ENCODE measurements at places on chromosomes 4 and X.

GRCh38 chr4:169060391-169061091, 50.5 kb upstream of the CBR4 start:
- H3K27ac ChIP-seq = peak overlapping the region; percentile 4
- H3K27me3 ChIP-seq = no peaks in the 10 kb centered on the region
- H3K4me1 ChIP-seq = peaks cover 7% of the 10 kb centered on the region
- no peaks in the 10 kb centered on the region for H3K36me3 ChIP-seq
- no peak overlapping the region for H3K4me3 ChIP-seq

GRCh38 chrX:123330229-123330942, 146.3 kb downstream of the GRIA3 start:
- H3K36me3 ChIP-seq = no peaks in the 10 kb centered on the region
- DNase-seq = no peak
- no peak overlapping the region for H3K4me3 ChIP-seq
- H3K4me1 ChIP-seq = no peaks in the 10 kb centered on the region

DNA sequence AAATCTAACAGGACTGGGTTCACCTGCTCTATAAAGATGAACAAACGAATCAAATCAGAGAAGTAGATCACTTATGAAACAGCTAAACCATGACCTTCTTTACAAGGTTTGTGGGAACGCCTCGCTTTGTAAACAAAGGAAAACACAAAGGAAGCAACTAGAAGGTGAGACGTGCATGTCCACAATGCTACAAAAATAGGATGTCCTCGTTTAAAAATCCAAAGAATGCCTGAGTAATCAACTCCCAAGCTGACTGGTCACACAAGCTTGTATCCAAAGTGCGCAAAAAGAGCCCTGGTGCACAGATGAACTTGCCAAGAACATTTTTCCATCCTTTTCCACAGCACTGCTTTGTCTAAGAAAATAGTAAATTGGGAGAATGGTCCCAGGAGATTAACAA, 6.3 kb upstream of the SH3KBP1 start:
- H3K27ac ChIP-seq = no peak overlapping the region
- no peaks in the 10 kb centered on the region for H3K4me1 ChIP-seq
- peaks cover 2% of the 10 kb centered on the region for H3K27me3 ChIP-seq

DNA sequence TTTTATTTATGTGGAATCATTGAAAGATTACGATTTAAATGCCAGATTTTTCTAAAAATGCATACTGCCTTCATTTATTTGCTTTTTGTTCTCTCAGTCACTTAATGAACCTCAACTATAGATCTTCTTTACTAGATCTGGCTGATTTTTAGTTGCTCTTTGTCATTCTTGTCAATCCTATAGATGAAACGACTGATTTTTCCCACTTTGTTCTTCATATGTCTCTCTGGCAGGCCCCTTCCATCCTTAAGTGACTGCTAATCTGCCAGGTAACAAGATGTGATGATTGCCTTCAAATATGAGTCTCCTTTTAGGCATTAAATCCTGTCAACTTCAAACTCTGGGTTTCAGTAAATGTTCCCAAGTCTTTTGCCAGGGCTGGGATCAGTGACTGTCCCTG, 61.0 kb downstream of the ALG13 start:
- peaks cover 4% of the 10 kb centered on the region for H3K27me3 ChIP-seq
- no peak overlapping the region for H3K27ac ChIP-seq
- H3K36me3 ChIP-seq = no peaks in the 10 kb centered on the region
- H3K4me1 ChIP-seq = no peaks in the 10 kb centered on the region
- no peak for DNase-seq

GRCh38 chr4:27007507-27007906, 146.9 kb downstream of the STIM2 start:
- no peak overlapping the region for H3K4me3 ChIP-seq
- DNase-seq = no peak
- no peaks in the 10 kb centered on the region for H3K4me1 ChIP-seq
- no peak overlapping the region for H3K27ac ChIP-seq
- H3K36me3 ChIP-seq = no peaks in the 10 kb centered on the region
- no peaks in the 10 kb centered on the region for H3K27me3 ChIP-seq

GRCh38 chr4:3759236-3759635, 6.9 kb upstream of the ADRA2C start:
- no peaks in the 10 kb centered on the region for H3K27me3 ChIP-seq
- no peak for DNase-seq
- no peak overlapping the region for H3K4me3 ChIP-seq

DNA sequence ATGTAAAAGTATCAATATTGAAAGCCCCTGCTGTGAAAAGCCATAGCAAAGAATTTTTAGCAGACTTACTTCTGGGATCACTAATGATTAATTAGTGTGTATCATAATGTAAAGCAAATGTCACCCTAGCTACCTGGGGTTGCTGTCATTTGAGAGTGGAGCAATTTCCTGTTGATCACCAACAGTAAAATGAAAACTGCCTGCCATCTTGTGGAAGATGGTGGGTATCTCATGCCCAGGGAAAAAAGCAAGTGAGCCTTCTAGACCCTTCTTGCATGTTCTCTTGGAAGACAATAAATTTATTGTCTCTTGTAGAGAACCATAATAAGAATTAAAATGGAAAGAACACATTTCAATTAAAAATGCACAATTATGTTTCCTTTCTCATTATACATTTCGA, 360.2 kb downstream of the ZIC3 start:
- H3K4me3 ChIP-seq = no peak overlapping the region
- H3K4me1 ChIP-seq = no peaks in the 10 kb centered on the region
- H3K27me3 ChIP-seq = no peaks in the 10 kb centered on the region
- peak; percentile 26 for DNase-seq
